ENCODE measurements at places on chromosomes 2 and 18. TPM values are rescaled to one million over a fixed set of nuclear protein-coding genes. Genes with fewer than 3 reads are reported as not detected.

The CACNB4 gene
- 0.12 TPM for total RNA-seq

The UNC80 gene
- not detected for total RNA-seq

The CPO gene
- total RNA-seq, result not detected

The CTIF gene
- 19.7 TPM for total RNA-seq

The SH3RF3 gene
- total RNA-seq, result 1.9 TPM

The MBD2 gene
- 49.7 TPM for total RNA-seq

The NEU2 gene
- total RNA-seq, result not detected

The SULT1C2 gene
- 0.22 TPM for total RNA-seq

The MC4R gene
- not detected for total RNA-seq

The STK25 gene
- total RNA-seq, result 133 TPM

The CCDC74A gene
- total RNA-seq, result 10.4 TPM

The PDE1A gene
- 3.7 TPM for total RNA-seq

The EML6 gene
- total RNA-seq, result 1.6 TPM

The MYO1B gene
- total RNA-seq, result 26.2 TPM

The ALKAL2 gene
- total RNA-seq, result not detected

The LRP2 gene
- not detected for total RNA-seq

The GAL3ST2 gene
- not detected for total RNA-seq

The MYO5B gene
- 5.5 TPM for total RNA-seq

The BOLL gene
- not detected for total RNA-seq

The LIMS3 gene
- total RNA-seq, result 0.17 TPM

The OSR1 gene
- total RNA-seq, result not detected

The ATRAID gene
- 404 TPM for total RNA-seq

The M1AP gene
- total RNA-seq, result not detected

The BCL2 gene
- not detected for total RNA-seq

The CCDC150 gene
- 3.7 TPM for total RNA-seq

The RASGRP3 gene
- 26.4 TPM for total RNA-seq

The SERPINB10 gene
- not detected for total RNA-seq
